ENCODE measurements at places on chromosomes 11 and 22. TPM values are rescaled to one million over a fixed set of nuclear protein-coding genes. Genes with fewer than 3 reads are reported as not detected.

NXPE2 gene
- total RNA-seq: not detected

RIMBP3B gene
- 0.07 TPM for total RNA-seq

TRIM44 gene
- 40.9 TPM for total RNA-seq

OR5D13 gene
- not detected for total RNA-seq

OR52I2 gene
- not detected for total RNA-seq

ATP5MG gene
- total RNA-seq: 52.6 TPM
